ENCODE measurements at places on chromosomes 7 and 10. TPM values are rescaled to one million over a fixed set of nuclear protein-coding genes. Genes with fewer than 3 reads are reported as not detected.

GRCh38 chr10:100662067-100662466, 83.3 kb upstream of the PAX2 start:
- ATAC-seq = no peak

DNA sequence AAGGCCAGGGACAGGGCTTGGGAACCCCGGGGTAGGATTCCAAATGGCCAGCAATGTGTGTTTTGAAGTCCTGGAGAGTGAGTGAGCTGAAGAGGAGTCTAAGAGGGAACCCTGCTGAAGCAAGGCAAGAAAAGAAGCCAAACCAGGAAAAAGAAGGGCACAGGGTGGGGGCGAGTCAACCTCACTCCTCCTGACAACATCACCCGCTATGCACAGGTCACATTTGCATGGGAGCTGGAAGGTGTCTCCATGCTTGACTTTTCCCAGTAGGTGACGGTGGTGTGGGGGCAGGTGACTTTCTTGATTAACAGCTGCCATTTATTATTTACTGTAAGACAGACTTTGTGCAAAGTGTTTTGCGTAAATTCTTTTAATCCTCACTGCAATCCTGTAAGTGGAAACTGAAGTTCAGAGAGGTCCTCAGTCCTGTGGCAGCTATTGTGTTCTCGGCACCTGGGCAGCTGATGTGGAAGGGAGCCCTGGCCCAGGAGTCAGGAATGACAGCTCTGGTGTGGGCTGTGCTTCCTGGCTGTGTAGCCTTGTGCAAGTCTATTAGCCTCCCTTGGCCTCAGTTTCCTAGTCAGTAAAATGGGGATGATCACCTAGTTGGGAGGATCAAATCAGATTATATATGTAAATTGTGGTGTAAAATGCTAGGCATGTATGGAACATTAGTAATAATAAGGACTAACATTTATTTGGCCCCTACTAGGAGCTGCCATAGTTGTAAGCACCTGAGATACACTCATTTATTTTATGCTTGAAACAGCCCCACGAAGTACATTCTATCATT, 90.9 kb downstream of the SH3PXD2A start:
- ATAC-seq = no peak

- ATAC-seq = peak; percentile 38
Measured at GRCh38 chr10:14048930-14049613, 281.7 kb downstream of the FRMD4A start.

DNA sequence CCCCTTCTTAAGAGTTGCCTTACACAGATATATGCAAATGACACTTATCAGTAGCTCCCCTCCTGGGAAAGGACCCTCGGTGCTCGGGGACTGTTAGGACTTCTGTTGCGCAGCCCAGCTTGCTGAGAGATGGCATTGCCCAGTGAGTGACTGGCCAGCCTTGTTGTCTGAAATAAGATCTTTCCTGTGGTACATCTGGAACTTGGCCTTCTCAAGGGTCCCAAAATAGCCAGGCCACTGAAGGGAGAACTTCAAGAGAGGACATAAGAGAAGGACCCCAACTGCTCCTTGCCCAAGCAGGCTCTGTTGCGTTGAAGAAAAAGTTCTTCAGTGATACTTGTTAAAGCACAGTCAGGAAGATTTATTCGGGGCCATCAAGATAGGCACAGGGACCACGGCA, 17.3 kb downstream of the BAG3 start:
- ATAC-seq = no peak

GRCh38 chr10:20105931-20106330, 289.7 kb downstream of the PLXDC2 start:
- no peak for ATAC-seq

DNA sequence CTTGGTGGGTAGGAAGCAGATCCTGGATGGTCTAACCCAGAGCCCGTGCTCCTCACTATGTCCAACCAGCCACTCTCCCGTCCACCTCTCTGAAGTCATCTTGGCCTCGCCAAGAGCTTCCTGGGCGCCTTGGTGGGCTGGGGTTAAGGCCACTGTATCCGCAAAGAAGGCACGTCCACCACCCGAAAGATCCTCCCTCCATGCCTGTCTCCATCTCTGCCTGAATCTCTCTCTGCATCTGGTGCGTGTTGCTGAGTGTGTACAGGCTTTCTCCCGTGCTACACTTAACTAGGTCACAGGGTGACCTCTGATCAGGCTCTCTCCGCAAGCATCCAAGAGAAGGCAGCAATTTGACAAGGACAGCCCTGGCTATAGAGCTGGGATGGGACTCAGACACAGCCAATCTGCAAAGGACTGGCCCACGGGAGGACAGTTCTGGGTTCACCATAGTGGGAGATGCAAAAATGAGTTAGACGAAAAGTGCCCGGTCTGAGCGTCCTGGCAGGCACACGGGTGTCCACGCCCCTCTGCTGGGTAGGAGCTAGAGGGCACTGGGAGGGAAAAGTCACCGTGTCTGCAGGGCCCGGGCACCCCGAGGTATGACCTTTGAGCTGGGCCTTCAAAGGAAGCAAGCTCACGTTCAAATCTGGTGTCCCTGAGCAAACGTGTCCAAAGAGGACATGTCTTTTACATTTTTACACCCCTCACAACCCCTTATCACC, 9.4 kb upstream of the RFC2 start:
- no peak for ATAC-seq

DNA sequence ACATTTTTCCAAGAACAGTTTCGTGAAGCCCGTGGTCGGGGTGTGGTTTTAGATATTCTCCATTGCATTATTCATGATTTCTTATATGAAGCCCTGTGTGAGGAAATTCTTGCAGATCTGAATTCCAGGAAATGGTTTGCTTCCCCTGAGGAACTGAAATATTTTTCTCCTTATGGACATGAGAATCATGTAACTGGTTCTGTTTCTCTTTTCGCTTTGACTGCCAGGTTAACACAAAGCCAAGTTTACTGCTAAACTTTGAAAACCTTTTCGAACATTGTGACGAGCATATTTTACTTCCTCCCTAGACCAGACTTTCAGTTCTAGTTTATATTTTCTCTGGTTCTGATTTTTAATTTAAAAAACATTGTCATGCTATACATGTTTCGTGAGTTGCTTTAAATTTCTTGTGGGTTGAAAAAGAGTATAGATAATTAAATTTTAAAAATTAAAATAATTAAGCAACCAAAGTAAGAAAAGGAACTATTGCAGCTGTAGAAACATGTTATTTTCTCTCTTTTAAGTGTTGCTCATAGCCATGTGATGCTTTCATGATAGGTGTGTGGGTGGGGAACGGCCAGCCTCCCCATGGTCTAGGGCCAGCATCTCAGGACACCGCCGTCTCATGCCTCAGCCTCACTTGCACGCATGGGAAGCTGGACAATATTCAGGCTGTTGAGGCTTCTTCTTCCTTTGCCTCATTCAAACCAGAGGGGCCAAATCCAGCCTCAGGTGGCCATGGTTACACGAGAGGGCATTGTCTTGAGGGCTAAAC, 97.1 kb downstream of the CREB5 start:
- ATAC-seq = peak; percentile 73

DNA sequence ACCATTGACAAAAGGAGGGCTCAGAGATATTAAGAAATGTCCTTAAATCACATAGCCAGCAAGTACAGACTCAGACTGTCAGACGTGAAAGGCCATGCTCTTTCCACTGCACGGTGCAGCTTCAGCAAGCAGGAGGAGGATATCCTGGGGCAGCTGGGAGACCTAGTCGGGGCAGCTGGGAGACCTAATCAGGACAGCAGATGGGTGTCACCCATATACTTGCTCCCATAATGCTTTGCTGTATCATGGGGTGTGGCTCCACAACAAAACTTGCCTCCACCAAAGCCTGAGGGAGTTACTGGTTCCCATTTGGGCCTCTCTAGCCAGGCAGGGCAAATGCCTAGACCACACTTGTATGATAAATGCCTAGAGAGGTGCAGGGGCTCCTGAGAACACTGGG, 55.4 kb downstream of the GRID1 start:
- peak; percentile 68 for ATAC-seq

- no peak for ATAC-seq
Measured at GRCh38 chr10:110212119-110213006, 5.0 kb downstream of the MXI1 start.

- ATAC-seq = no peak
Measured at GRCh38 chr10:817371-817770, 114.1 kb downstream of the LARP4B start.

GRCh38 chr7:113306302-113306701, 187.9 kb upstream of the SMIM30 start:
- ATAC-seq = no peak

The BPGM gene
- total RNA-seq = 9.2 TPM

The FIGNL1 gene
- 10.5 TPM for total RNA-seq

Data from motor neuron (in vitro differentiated cells).